ENCODE measurements at places on chromosomes 2 and 18. TPM values are rescaled to one million over a fixed set of nuclear protein-coding genes. Genes with fewer than 3 reads are reported as not detected.

DNA sequence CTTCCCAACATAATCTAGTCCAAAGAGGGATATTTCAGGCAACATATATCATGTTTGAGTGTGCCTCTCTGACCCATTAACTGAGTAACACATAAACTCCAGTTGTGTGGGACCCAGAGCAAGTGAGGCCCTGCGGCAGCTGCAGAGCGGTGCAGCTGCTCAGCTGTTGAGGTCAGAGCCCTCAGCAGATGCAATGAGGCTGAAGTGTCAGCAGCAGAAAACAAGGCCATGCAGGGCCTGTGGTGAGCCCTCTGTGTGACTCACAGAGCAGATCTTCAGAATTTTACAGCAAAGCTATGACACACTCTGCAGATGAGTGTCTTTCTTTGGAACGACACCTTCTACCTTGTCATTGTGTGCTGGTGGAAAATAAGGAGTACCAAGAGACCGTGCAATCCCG is 168.5 kb downstream of the CBLN2 start:
- no peak for DNase-seq

- DNase-seq = no peak
Measured at GRCh38 chr2:171066110-171066509, 94.6 kb downstream of the TLK1 start.

- no peak for DNase-seq
Measured at GRCh38 chr2:204115137-204116056, 178.8 kb downstream of the ICOS start.

- no peak for DNase-seq
Measured at GRCh38 chr2:129069875-129070594, 751.4 kb upstream of the HS6ST1 start.

DNA sequence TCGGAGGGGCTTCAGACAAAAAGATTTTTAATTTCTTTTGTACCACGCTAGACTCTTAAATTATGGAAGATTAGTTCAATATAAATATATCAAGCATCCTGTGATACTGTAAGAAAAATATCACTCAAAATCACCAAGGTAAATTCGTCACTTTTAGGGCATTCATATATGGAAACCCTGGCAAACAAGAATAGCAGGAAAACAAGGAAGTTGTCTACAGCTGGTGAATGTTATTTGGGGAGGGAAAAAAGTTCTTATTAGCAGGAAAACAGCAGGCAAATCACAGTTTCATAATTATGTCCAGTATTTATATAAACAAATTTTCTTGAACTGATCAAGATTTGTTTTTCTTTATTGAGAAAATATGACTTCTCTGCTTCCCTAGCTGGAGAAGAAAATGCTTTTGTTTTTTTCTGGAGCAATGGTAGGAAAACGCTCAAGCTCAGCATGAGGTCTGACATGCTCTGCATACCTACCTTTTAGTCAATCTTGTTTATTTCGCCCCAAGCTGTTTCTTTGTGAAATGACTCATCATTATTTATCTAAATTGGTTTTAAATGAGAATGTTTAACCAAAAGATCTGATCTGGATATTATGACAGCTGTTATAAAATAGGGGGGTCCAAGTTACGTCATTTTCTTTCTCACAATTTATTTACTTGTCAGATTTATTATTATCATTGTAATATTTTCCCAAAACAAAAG is 14.7 kb downstream of the LINC00305 start:
- DNase-seq = no peak

DNA sequence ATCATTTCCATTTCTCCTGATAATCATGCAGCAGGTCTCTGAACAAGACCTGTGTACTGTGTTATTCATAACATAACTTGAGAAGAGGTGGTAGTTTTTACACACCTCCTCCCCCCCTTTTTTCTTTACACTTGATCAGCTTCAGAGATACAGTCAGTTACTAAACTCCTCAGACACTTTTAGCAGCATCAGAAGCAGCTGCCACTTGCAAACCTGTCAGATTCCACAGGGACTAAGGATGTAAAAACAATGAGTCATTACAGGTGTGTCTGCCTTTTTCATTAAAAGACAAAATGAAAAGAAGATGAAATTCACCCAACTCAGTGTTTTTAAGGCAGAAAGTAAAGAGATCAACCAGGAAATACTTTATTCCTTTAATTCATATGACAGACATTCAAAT is 254.0 kb downstream of the NRXN1 start:
- no peak for DNase-seq

DNA sequence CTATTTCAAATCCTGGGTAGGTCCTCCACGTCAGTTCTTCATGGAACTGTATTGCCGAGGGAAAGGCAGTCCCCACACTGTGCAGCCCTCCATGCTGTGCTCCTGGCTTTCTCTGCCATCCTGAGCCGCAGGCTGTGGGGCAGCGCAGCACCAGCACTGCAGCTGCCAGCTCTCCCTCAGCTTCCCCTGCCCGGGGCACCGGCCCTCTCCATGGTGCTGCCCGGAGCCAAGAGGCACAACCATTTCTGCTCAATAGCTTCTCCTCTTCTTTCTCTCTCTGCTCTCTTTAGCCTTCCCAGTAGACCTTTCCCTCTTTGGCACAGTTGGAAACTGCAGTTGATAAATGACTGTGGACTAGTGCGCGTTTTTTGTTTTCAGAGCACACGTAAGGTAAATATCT is 12.1 kb downstream of the ANKRD23 start:
- DNase-seq = no peak

- peak; percentile 28 for DNase-seq
Measured at GRCh38 chr2:180143633-180144337, 136.7 kb upstream of the CWC22 start.

TMEM163 gene
- 4.8 TPM for polyA plus RNA-seq

DNA sequence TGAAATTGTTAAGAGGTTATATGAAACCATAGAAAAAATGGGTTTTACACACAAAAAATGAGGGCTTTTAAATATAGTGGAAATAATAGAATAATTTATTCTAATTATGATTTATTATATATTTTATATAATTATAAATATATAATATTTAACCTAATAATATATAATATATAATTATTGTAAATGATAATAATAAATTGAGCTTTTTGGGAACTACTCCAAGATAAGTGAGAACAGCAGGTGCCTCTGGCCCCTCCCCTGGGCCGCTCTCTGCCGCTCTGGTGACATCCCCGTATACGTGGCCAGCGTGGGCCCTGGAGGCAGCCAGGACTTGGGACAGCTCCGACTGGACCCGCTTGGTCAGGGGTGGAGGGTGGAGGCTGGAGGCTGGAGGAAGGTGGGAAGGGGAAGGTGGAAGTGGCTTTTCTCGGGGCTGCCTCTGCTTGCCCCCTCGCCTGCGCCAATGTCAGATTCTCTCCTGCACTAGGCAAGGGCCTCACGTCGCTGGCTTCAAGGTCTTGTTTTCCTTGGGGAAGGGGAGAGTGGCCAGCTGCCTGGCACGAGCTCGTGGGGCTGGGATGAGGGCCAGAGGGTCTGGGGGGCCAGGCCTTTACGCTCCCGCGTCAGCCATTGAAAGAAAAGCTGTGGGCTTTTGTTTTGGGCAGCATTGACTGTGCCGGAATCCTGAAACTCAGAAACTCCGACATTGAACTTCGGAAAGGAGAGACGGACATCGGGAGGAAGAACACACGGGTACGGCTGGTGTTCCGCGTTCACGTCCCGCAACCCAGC is 54.8 kb downstream of the NFATC1 start:
- DNase-seq = no peak

GRCh38 chr2:137693534-137693933 is 270.7 kb upstream of the HNMT start:
- DNase-seq = no peak

Measured in right lung (tissue), 10 donors.